ENCODE measurements at places on chromosomes 6 and 20.
A peak's percentile ranks its signal among the peaks of the same experiment; 100 is the strongest.

GRCh38 chr6:151402228-151402627 is 10.9 kb upstream of the ZBTB2 start:
- no peak for DNase-seq

- DNase-seq, result no peak
These were observed 27.4 kb downstream of the STX11 start for GRCh38 chr6:144177726-144178125.

DNA sequence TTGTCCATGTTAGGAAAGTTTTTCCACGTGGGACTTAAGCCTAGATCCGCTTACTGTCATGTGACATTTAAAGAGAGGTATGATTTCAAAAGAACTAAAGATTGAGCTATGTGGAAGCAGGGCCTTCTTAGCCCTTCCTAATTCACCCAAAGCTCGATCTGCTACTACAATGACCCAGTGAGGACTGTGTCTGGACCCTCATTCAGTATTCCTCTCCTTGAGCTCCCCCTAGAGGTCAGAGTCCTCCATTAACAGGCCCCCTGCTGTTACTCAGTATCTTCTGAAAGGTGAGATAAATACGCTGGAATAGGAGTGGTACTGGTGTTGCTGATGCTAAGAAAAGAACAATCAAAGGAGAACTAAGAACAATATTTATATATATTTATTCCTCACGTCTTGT is 414.0 kb downstream of the GJA1 start:
- peak; percentile 13 for DNase-seq

GRCh38 chr6:123801067-123801466 is 2.6 kb upstream of the NKAIN2 start:
- DNase-seq, result no peak

DNA sequence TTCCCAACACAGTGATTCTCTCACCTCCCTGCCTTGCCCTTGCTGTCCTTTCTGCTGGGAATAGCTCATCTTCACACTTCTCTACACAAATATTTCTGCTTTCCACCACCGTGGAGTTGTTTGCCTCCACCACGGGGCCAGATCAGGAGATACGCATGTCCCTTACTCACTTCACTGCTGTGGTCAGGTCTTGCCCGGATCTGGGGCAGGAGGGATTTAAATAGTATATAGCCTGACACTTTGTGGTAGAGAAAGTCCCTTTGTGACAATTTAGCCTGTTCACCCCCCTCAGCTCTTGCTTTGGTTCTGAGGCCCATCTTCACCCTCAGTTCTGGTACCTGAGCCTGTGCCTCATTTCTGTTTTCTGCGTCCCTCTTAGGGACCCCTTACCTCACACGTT is 92.6 kb upstream of the PREP start:
- DNase-seq, result no peak

- DNase-seq, result no peak
These were observed 96.2 kb downstream of the JARID2 start for GRCh38 chr6:15342114-15342513.

DNA sequence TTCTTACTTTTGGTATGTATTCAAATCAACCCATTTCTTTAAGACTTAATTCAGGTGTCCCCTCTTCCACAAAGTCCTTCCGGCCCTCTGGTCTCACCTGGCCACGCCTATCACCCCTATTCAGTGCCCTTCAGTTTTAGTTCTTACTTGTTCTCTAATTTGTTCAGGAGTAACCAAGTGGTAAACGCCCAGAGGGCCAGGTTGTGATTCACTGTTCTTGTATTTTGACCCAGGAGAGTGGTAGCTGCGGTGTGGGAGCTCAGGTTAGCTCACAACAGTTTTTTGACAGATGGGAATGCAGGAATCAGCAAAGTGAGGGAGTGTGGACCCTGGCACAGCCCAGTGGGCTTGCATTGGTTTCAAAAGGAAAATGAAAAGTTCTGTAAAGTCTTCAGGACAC is 81.7 kb upstream of the RIPOR2 start:
- DNase-seq, result no peak

GRCh38 chr6:43966374-43966658 is 160.9 kb downstream of the MRPL14 start:
- no peak for DNase-seq

- no peak for DNase-seq
These were observed 214.4 kb upstream of the KCNG1 start for GRCh38 chr20:51237278-51237677.

GRCh38 chr6:119353696-119354095 is 4.1 kb upstream of the MAN1A1 start:
- no peak for DNase-seq

DNA sequence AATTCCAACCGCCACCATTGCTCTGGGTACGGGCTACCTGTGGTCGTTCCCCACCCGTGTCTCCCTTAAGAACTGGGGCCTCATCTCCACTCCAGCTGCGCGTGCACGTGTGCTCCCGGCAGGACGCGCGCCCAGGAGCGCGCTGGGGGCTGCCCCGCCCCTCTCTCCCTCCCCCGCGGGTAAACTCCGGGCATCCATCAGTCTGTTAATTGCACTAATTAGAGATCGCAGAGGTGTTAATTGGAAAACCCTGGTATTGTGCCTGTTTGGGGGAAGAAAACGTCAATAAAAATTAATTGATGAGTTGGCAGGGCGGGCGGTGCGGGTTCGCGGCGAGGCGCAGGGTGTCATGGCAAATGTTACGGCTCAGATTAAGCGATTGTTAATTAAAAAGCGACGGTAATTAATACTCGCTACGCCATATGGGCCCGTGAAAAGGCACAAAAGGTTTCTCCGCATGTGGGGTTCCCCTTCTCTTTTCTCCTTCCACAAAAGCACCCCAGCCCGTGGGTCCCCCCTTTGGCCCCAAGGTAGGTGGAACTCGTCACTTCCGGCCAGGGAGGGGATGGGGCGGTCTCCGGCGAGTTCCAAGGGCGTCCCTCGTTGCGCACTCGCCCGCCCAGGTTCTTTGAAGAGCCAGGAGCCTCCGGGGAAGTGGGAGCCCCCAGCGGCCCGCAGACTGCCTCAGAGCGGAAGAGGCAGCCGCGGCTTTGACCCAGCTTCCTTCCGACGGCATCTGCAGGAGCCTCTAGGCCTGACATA is 14.4 kb downstream of the FOXP4 start:
- DNase-seq, result peak; percentile 92

DNA sequence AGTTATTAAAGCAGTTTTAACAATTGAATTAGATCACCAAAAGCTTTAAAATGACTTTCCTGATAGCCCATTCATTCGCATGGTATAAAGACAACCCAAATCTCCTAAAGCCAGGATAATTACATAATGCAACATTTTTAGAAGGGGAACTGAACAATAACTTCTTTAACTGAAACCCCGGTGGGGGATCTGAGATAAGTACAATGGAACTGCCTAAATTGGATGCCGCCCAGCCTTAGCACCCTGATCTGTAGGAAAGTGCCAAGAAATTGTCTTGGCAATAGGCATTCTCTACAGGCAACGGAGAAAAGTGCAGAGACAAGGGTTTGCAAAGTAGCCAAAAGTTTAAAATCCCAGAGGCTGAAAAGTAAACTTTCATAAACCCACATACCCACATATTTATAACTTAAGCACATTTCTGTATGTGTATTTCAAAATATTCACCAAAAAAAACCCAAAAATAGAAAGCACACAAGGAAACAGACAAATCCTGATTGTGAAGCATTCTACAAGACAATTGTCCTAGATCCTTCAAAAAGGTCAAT is 98.8 kb upstream of the BEND6 start:
- DNase-seq, result no peak

DNA sequence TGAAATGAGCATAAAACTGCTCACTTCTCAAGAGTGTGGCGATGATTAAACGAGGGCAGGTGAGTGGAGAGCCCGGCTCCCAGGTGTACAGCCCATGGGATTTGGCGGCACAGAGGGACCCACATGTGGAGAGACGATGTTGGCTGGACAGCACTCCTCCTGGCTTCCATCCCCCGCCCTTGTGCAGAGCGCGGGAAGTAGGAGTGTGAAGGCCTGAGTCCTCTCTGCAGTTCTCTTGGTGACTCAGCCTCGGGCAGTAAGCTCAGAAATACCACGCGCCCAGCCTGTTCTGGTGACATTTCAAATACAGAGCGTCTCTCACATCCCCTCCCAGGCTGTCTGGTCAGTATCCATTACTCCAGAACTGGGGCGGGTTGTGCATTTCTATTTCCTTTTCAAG is 94.2 kb upstream of the SRSF6 start:
- no peak for DNase-seq

- no peak for DNase-seq
These were observed 16.8 kb downstream of the RALY start for GRCh38 chr20:34010405-34010931.

DNA sequence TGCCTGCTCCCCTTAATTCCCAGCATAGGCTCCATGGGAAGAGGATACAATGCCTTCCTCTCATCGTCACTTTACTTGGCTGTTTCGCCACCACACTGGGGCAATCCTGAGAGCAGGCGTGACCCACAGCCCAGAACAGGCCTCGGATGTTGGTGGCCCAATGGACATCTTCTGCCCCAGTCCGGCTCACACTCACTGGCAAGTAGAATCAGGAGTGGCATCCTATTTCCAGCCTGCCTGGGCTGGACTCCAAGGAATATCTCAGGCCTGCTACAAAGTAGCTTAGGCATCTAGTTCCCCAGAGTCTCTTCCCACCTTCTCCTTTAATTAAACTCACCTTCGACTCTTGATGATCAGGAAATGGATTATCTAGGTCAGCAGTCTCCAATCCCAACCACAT is 110.5 kb downstream of the LRFN2 start:
- no peak for DNase-seq

GRCh38 chr20:52616629-52617028 is 355.5 kb upstream of the TSHZ2 start:
- no peak for DNase-seq

DNA sequence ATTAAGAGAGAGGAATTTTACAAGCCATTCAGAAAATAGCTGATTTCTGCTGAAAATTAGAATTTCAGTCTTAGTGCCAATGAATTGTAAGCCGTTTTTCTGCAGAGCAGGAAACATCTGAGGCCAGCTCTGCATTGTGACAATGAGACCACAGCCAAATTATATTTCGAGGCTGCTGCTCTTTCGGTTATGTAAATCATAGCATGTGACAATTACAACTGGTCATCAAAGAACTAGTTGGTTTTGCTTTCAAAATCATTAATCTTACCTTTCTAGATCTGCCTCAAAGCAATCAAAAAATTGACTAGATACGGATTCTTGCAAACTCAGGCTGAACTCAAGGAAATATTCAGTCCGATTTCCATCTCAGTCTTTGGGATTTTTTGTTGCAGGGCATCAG is 33.4 kb upstream of the INSM1 start:
- no peak for DNase-seq

GRCh38 chr20:48826883-48827771 is 672 bp downstream of the PREX1 start:
- DNase-seq, result peak; percentile 49

DNA sequence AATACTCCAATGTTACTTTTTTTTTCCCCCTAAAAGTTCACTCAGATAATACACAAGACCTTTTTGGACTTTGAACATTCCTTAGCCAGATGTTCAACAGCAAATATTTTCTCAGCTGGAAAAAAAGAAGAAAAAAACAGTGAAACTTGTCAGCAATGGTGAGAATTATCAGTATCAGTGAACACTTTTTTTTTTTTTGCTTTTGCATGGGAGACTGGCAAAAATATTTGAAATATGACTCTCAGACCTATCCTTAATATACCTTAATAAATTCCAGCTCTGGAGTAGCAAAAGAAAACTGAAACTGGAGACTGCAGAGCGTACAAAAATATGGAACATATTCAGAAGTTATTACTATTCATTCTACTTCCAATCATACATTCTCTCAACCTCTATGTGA is 92.3 kb downstream of the RFPL4B start:
- DNase-seq, result no peak

DNA sequence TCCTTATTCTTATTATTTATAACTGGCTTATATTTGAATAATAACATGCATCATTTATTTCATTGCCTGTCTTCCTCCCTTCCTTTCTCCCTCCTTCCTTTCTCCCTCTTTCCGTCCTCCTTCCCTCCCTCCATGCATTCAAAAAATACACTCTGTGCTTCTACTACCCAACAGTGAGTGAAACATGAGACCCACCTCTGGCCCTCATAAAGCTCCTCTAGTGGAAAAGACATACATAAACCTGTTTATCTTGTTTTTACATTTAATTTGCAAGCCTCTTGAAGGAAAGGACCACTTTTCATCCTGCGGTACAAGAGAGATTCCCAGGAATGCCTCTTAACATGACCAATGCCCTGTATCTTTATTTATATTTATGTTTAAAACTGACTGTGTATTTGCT is 21.8 kb upstream of the ISM1 start:
- DNase-seq, result no peak

GRCh38 chr6:51152594-51152993 is 333.9 kb downstream of the TFAP2B start:
- no peak for DNase-seq

GRCh38 chr20:17456279-17456678 is 74.9 kb downstream of the BFSP1 start:
- DNase-seq, result no peak

DNA sequence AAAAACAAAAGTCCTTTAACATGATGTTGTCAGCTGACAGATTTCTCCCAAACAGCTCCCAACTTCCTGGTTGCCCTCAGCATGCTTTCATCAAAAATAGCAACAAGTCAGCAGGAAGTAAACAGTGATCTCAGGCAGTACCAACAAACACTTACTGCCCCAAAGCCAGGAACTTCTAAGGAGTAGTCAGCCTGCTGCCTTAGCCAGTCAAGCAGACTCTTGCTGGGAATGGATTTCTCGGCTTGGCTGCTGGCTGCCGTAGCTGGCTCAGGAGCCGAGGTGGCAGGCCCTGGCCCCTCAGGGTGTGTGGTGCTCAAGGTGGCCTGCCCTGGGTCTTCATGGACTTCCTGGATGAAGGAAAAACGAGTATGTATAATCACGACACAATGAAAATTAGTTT is 46.6 kb upstream of the EMILIN3 start:
- DNase-seq, result no peak

- no peak for DNase-seq
These were observed 56.6 kb upstream of the SMOC2 start for GRCh38 chr6:168384045-168385036.
